Activated CD8-positive, alpha-beta memory T cell treated with anti-CD3 and anti-CD28 coated beads for 4 hours (primary cell): ENCODE measurements at places on chromosomes 6 and 20.

DNA sequence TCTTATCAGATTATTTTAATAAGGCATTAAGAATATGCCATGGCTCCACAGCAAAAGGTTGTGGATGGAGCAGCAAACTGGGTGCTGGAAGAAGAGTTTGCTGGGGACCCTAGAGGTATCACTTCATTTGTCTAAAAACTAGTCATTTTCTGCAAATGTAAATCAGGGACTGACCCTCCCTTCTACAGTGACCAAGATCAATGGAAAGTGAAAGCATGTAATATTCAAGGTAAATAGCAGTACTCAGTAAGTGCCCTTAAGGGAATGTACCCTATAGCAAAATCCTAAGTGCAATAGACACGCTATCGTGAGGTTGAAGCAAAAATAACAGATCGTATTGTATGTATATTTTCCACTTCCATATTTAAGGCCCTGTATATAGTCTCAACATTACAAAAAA is 38.7 kb downstream of the TRDN start:
- no peak for DNase-seq

DNA sequence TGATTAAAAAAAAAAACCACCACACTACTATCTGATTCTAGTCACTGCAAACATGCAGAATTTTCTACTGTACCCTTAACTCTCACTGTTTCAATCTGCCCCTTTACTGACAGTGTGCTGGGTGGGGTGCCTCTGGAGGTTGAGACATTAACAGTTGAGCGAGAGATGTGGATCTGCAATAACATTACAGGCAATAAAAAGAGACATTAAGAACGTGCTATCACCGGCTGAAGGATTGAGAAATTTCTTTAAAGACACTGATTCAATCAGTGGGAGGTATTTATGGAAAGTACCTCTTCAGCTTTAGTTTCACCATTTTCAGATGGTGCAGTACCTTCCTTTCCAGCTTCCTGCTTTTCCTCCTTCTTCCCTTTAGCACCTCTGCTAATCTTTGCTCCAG is 32.5 kb downstream of the HMGN3 start:
- no peak for DNase-seq

GRCh38 chr6:71250099-71250602 is 38.5 kb upstream of the OGFRL1 start:
- no peak for DNase-seq

GRCh38 chr6:40825102-40825501 is 213.9 kb downstream of the UNC5CL start:
- DNase-seq = no peak
